Suppressor macrophage treated with lipopolysaccharide for 1 hour (primary cell): ENCODE measurements at places on chromosomes 3 and 15.

GRCh38 chr3:106025151-106025722 is 156.4 kb upstream of the CBLB start:
- DNase-seq, result no peak

DNA sequence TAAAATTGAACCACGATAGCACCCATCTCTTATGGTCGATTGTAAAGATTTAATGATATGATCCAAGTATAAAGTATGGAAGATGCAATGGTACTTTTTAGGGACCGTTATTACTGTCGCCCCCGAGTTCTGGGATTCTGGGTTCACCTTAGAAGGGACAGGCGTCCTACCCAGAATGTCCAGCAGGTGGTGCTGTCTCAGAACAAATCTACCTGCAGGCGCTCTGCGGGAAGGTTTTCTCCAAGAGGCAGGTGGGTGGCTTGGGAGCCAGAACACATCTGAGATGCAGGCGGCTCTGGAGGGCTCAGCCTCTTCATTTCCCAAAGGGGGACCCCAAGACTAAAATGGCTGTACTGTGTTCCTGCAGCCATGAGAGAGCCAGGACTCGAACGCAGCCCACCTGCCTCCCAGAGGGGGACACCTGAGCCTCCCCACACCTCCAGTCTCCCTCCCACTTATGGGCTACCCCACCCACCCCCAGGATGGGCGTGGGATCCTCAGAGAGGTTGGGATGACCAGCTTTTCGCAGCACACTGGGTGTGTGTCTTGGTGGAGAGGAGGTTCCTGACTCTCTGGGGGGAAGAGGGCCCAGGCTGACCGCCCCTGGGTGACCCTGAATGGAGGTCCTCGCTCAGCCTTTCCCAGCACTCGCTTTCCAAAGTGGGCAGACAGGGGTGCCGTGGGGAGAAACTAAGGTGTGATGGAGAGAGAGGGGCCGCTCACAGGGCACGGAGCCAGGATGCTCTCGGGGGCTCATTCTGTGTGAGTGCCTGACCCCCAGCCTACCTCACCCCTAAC is 28.1 kb upstream of the CORO2B start:
- DNase-seq, result peak; percentile 70

- DNase-seq, result no peak
Observed at GRCh38 chr3:150945226-150946032, 27.1 kb downstream of the CLRN1 start.

GRCh38 chr15:89430530-89431341 is 65.6 kb downstream of the RHCG start:
- peak; percentile 80 for DNase-seq

- no peak for DNase-seq
Observed at GRCh38 chr3:27613846-27614500, 108.2 kb downstream of the EOMES start.

- no peak for DNase-seq
Observed at GRCh38 chr3:73808862-73809509, 184.2 kb upstream of the PDZRN3 start.

GRCh38 chr3:112074616-112075497 is 11.3 kb upstream of the C3orf52 start:
- peak; percentile 26 for DNase-seq

GRCh38 chr3:45817831-45818522 is 21.6 kb upstream of the SLC6A20 start:
- no peak for DNase-seq
